ENCODE measurements at places on chromosomes 4 and X.

DNA sequence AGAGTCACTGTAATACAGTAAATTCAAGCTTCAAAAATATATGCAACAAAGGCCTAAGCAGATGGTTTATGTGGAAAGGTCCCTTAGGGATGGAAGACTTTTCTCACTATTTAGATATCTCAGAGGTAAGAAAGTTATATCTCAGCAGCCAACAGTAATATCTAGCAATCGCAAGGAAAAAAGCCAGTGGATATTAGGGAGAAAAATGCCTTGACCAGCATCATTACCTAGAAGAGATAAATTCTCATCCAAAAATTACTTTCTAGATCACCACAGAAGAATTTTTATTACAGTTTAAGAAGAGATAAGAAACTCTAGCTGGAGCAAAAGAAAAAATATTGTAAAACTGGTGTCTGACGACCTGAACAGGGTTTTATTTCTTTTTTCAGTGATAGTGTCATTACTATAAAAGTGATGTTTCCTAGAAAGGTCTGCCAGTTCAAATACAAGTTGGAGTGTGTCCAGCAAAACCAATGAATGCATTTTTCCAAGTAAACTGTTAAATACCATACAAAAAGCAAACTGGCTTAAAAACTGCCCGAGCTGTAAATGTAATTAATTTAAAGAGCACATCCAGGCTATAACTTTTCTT lies 100.0 kb downstream of the ATP11C start:
- no peak for DNase-seq

- no peak for DNase-seq
These were observed 296.0 kb upstream of the SFRP2 start for GRCh38 chr4:154084864-154085263.

DNA sequence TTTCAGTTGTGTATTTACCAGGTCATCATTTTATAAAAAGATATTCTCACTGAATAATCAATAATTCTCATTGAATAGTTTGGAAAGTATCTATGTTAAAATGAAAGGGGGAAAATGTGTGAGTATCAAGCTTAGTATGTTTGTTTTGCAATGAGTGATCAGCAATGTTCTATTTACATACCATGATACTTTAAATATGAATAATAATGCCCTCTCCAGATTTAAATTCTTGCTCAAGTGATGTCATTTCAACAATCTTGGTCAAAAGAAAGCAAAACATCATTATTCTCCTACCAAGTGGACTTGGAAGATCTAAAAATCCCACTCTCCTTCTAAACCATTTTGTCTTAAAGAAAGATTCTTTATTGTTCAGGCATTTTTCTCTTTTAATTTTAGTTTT lies 42.1 kb upstream of the ANKRD50 start:
- no peak for DNase-seq

DNA sequence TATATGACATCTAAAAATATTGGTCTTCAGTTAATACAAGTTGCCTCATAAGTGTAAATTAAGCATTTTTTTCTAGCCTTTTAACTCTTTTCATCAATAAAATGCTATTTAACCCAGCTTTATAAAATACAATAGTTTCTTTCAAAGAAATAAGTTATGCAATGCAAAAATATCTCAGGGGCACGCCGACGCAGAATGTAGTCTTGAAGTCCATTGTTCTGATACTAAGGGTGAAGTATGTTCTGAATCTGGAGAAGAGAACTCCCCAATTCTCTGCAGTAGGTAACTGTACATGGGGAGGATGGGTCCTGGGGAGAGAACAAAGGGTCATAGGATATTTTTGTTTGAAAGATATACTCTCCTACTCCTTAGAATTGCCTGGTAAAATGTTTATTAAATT lies 256.6 kb upstream of the NDST4 start:
- DNase-seq, result no peak

GRCh38 chr4:48227662-48228061 lies 42.0 kb downstream of the TEC start:
- DNase-seq, result no peak

GRCh38 chrX:17634542-17635207 lies 102.6 kb upstream of the SCML1 start:
- DNase-seq, result no peak

- DNase-seq, result no peak
These were observed 70.5 kb downstream of the CPE start for GRCh38 chr4:165449333-165449732.

DNA sequence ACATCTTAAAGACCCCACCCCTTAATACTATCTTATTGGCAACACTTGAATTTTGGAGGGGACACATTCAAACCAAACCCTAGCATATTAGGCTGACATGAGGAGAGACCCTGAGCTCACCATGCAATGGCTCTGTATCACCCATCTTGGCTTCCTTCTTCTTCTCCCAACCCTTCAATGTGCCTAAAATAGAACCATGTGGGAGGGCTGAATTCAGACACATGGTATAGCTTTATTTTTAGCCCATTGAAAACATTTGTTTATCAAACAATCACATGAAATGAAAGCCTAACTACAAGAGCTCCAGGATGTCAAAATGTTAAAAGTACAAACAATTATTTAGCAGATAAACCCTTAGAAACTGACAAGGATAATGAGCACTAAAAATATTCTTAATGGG lies 81.6 kb downstream of the RASL11B start:
- DNase-seq, result no peak

DNA sequence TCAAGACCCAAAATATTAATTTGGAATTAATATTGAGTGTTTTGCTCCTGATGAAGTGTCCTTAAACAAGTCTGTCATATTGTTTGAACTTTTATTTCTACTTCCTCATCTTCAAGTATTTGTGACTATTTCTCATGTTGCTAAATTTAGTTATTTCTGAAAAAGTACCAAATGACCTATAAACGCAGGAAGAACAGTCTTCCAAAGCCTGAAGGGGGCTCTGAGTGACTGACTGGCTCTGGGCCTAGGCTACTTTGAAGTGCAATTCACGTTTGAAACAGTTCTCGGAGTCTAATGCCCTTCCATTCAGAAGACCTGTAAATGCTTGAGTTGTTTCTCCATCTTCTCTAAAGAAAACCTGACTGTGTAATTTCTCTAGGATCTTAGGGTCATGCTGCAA lies 26.5 kb downstream of the GALNT7 start:
- no peak for DNase-seq

GRCh38 chr4:153221783-153222706 lies 17.8 kb downstream of the TRIM2 start:
- DNase-seq, result no peak

DNA sequence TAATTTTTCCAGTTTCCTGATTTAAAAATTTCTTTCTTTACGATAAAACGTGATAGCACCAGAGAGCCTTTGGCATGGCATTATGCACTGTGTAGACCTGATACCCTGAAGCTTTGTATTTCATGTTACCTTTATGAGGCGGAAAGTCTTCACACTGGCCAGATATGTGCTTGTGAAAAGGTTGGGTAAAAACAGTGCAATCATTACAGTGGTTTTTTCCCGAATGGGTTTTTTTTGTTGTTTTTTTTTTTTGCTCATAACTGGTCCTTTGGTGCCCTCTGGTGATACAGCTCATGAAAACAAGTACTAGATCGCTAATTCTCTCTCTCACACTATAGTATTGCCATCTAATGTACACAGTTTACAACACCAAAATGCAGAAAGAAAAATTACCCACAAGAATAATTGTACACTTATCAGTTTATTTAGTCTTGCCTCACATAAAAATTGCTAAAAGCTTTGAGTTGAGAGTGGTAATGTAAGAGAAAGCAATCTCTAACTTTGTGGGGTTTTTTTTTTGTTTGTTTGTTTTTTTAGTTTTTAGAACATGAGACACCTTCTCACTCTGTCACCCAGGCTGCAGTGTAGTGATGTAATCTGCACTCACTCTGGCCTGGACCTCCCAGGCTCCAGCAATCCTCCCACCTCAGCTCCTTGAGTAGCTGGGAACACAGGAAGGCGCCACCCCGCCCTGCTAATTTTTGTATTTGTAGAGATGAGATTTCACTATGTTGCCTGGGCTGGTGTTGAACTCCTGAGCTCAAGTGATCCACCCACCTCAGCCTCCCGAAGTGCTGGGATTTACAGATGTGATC lies 21.3 kb downstream of the SPCS3 start:
- DNase-seq, result no peak

GRCh38 chr4:152808670-152809069 lies 28.9 kb downstream of the ARFIP1 start:
- DNase-seq, result no peak

GRCh38 chr4:54063737-54064316 lies 578 bp downstream of the CHIC2 start:
- no peak for DNase-seq

- DNase-seq, result no peak
These were observed 1977.2 kb downstream of the PCDH7 start for GRCh38 chr4:32697281-32697814.

- DNase-seq, result no peak
These were observed 140.6 kb downstream of the DCTD start for GRCh38 chr4:182776376-182777105.

DNA sequence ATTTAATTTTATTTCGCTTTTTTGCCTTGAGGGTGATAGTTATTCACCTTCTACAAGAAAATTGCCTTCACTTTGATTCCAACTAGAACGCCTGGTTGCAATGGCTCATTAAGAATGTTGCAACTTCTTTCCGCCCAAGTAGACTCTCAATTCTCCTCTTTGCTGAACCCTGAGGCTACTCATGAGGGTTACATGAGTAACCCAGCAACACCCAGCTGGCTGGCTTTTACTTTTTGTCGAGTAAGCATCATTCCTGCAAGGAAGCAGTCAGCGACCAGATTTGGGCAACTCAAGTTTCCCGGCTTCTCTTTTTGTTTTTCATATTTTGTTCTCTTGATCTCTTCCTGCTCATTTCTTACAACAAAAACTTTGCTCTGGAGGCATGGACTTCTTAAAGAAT lies 495.4 kb downstream of the PACRGL start:
- no peak for DNase-seq

DNA sequence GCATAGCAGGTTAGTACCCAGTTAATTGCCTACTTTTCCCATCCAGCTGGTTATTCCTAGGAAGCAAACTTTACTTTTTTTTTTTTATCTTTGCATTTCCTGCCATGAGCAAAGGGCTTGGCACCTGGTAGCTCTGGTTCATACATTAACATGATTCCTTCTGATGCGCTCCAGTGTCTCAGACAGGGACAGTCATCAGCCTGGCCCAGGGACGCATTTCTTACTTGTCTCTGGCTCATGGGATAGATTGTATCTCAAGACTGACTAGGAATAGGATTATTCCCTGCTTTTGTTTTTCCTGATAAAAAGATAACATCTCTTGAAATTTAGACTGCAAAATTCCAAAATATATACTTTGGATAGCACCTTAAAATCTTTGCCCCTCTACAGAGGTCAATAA lies 571.5 kb upstream of the TENM3 start:
- no peak for DNase-seq

GRCh38 chrX:72180539-72180938 lies 1.0 kb upstream of the PIN4 start:
- no peak for DNase-seq

- DNase-seq, result no peak
These were observed 144.0 kb upstream of the ADAMTS3 start for GRCh38 chr4:72712997-72713396.

- DNase-seq, result no peak
These were observed 219.7 kb upstream of the TENM3 start for GRCh38 chr4:182023469-182023868.

GRCh38 chr4:102105983-102106382 lies 239.3 kb downstream of the SLC39A8 start:
- DNase-seq, result no peak

GRCh38 chr4:149223659-149224058 lies 592.0 kb downstream of the IQCM start:
- no peak for DNase-seq

- DNase-seq, result no peak
These were observed 41.5 kb downstream of the ACE2 start for GRCh38 chrX:15559227-15559626.

GRCh38 chr4:145481164-145481941 lies at the start of gene SMAD1:
Gene SMAD1 (plus strand): TSS chr4:145481853. CDS start chr4:145514614, 32,761 bp downstream.
- peak; percentile 5 for DNase-seq

DNA sequence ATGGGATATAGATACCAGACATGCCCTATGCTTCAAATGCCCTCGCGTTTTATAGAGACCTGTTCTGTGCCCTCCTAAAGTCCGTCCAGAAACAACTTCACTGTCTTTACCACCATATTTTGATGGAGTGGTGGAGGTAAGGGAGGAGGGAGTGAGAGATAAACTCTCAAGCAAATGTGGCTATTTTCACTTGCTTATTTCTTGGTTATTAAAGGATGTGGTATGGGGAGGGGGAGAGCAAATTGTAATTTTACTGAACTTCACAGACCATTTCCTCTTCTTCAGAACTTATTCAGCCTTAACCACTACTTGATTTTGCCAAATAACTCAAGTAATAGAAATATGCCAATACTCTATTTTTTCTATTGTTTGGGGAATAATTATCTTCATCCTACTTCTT lies 31.5 kb downstream of the GPR174 start:
- no peak for DNase-seq

- no peak for DNase-seq
These were observed 23.3 kb upstream of the CRMP1 start for GRCh38 chr4:5916229-5916628.

- no peak for DNase-seq
These were observed 149.3 kb downstream of the NWD2 start for GRCh38 chr4:37393889-37394288.

DNA sequence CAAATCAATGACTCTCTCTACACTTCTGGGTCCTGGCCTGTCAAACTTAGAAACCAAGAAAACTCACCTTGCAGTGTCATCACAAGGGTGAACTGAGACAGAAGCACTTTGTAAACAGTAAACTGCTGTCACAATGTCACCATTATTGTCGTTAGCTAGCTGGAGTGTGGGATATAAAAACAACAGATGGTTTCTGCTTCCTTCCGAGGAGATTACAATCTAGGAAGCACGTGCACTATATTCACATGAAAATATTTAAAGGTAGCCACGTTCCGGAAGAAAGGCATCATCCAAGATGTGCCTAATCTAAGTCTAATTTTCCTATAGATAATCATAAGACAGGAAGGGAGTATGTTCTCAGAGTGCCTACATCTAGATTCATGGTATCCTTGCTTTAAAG lies 64.7 kb upstream of the ACSL1 start:
- no peak for DNase-seq

DNA sequence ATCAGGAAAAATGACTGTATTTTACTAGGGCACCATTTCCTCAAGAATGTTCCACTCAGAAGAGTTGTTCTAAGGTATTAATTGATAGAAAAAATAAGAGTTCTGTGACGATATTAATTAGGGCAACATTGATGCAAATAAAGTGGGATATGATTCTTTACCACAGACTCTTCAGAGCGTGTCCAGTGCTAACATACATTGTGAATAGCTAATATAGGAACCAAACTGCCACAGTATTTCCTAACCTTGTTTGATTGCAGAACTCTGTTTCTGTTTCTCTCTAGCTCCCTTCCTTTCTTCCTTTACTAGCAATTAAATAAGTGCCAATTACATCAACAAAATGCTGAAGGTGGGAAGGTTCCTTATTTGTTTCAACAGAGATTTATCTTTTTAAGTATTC lies 154.1 kb upstream of the CPEB2 start:
- DNase-seq, result no peak

- DNase-seq, result peak; percentile 20
These were observed 33.4 kb upstream of the PHKA2 start for GRCh38 chrX:19017271-19017670.

GRCh38 chr4:118927974-118928373 lies 39.3 kb downstream of the SYNPO2 start:
- DNase-seq, result no peak

GRCh38 chrX:3485727-3486126 lies 139.3 kb upstream of the MXRA5 start:
- no peak for DNase-seq

- no peak for DNase-seq
These were observed 60.6 kb upstream of the NAP1L5 start for GRCh38 chr4:88758264-88758663.
